Urothelium cell line (cell line): ENCODE measurements at places on chromosomes 13 and 19.

DNA sequence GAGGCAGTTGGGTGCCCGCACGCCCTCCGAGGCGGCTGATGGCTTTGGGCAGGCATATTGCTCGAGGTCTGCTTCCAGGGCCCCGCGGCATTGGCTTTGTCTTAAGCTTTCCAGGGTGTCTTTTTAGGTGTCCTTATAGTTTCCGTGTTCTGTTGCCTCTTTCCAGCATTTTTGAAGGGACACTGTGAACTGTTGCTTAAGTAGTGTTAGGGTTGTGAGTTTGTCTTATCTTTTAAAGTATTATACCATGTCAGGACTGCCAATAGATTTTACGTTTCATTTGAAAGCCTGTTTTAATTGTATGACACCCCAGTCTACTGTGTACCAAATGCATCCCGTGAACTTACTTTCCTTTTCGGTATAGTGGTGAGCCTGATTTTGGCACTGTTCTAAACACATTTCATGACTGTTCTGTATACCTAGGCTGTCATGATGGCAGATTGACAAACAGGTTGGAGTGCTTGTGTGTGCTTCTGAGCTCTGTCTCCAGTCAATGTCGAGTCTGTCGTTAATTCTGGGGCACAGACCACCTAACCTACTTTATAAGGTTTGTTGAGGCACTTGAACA, 656 bp downstream of the PCCA start:
- DNase-seq: no peak

GRCh38 chr13:46015366-46015765, 37.2 kb downstream of the ZC3H13 start:
- DNase-seq: no peak

DNA sequence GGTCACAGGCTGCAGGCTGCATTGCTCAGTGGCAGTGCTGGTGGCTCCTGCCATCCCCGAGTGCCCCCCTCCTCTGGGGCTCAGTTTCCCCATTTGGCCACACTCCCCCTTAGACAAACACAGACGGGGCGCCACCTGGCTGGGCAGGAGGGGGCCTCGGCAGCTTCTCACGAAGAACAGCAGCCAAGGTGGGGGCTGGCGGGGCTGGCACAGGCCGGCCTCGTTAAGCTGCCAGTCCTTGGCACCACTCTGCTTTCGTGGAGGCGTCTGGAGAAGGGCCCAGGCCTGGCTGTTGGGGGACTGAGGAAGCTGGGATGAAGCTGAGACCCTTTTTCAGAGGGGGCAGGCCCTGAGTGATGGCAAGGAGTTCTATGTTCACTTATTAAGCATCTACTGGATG, 3.7 kb upstream of the ZNRF4 start:
- no peak for DNase-seq

DNA sequence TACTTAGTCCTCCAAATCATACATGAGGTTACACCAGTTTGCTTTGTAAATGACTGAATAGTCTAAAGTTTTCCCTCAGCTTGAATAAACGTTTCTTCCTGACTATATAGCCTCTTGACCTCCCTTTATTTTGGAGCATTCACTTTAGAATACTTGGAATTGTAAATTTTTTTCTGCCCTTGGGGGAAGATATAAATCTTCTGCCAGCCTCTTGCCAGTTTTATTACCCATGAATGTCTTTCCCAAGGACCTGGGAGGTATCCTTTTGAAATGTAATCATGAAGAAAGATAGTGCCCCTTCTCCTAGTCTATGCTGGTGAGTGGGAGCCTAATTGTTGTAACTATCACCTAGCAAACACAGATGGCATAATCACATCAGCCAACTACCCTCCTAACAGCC, 2033.9 kb upstream of the PCDH20 start:
- DNase-seq: no peak

- DNase-seq: no peak
Observed at GRCh38 chr13:96996886-96997285, 2.6 kb upstream of the OXGR1 start.
